ENCODE measurements at places on chromosomes 4 and X.
A peak's percentile ranks its signal among the peaks of the same experiment; 100 is the strongest.

DNA sequence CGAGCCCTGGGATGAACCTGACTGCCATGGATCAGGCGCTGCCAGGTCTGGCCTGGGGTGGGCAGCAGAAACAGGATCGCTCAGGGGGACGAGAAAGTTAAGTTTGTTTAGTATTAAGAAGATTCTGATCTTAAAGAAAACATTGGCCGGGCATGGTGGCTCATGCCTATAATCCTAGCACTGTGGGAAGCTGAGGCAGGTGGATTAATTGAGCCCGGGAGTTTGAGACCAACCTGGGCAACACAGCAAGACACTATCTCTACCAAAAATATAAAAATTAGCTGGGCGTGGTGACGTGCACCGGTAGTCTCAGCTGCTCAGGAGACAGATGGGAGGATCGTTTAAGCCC, 696 bp upstream of the FLNA start:
- DNase-seq, result no peak

GRCh38 chr4:24843096-24843495, 47.7 kb downstream of the SOD3 start:
- DNase-seq, result no peak

DNA sequence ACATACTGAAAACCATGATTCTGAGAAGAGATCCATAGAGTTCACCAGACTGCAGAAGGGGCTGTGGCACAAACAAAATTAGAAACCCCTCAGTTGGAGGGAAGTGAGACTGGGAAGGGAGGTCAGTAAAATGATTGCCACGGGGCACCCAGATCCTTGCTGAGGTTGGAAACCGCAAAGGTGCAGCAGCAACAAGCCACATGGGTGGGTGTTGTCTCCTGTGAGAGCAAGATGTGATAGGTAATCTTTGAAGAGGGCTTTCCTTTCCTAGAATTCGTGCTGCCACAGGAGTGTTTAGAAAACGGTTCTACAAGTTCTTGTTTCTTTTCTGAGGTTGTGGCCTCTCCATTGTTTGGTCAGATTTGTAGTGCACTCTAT, 85.5 kb downstream of the NFKB1 start:
- no peak for DNase-seq

DNA sequence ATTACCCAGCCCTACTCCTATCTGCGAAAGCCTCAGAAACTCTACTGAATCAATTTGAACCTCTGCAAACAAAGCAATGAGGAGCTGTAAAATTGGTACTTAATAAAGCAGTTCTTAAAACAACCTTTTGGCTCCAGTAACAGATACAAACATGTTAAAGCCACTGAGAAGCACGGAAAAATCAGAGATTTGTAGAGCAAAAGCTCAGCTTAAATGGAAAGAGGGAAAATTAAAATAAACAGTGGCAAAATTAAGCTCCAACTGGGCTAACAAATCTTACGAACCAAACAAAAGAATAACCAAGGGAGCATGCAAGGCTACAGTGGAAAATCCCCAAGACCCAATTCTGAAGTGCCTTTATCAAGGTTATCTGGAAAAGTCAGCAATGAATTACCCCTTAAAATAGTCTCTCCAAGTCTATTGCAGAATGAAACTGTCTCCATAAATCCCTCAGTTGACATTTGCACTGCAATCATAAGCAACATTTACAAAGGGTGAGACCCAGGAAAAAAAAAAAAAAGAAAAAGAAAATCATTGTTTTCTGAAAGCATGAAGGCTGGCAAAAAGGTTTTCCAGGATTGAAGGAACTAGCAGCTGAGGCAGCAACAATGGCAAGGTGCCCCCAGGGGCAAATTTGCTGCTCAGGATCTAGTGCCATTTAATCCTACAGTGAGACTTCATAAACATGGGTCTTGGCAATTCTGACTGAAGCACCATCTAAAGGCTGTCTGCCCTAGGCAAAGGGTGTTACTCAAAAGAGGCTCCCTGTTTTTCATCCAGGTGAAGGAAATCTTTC, 40.1 kb downstream of the USP46 start:
- DNase-seq, result no peak

DNA sequence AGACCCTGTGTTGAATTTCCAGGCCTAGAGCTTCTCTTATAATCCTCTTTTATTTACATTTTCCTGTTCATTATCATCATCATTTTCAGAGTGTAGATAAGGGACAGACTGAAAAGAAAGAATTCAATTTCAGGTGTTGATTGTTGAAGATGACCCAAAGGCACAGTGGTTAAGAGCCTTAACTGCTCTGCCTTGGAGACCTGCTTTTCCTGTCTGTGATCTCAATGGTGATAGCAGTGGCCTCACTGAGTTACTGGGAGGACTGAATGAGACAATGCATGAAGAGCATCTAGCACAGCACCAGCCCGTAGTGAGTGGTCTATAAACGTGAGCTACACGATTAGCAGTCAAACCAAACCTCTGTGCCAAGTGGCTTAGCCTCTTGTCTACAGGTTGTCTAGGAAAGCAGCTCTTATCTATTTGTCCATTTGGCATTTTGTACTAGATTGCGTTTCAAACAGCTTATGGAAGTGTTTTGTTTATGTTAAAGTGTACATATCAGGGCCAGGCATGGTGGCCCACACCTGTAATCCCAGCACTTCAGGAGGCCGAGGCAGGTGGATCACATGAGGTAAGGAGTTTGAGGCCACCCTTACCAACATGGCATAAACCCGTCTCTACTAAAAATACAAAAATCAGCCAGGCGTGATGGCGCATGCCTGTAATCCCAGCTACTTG, 41.5 kb downstream of the SETD7 start:
- DNase-seq, result no peak

GRCh38 chr4:156443488-156443887, 489.8 kb upstream of the CTSO start:
- DNase-seq, result no peak

- peak; percentile 42 for DNase-seq
These were observed 3.5 kb upstream of the IQSEC2 start for GRCh38 chrX:53284684-53285447.

GRCh38 chrX:17621566-17622270, 115.6 kb upstream of the SCML1 start:
- no peak for DNase-seq

DNA sequence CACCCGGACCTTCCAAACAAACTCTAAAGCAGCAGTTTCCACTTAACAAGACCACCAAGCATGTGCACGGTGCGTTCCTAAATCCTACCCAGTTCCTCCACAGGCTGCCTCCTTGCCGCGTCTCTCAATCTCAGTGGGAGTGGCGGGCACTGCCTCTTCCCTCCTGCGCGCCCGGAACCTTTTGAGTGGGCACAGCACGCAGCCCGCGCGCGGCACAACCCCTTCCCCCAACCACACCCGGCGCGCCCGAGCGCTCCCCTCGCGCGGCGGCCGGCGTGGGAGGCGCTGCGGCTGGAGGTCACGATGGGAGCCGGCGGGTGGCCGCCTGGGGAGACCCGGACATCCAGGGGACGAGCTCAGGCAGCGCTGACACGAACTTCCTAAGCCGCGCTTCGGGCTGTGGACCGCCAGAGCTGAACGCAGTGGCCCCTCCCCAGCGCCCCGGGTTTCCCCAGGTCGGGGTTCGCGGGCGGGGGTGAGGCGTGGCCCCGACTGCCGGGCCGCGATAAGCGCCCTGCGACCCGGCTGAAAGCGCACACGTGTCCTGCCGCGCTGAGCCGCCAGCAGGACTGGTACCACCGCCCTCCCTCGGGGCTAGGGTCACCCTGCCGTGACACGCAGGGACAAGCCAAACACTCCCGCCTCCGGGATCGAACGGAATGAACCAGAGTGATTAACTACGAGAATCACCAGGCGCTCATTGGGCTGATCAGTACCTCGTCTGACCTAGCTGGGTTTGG, at the start of gene ABCG2:
TSS of gene ABCG2 (minus strand) at position 151 of the 740 bp plus-strand sequence. CDS start 18,644 bp downstream, outside the sequence.
- peak; percentile 54 for DNase-seq

GRCh38 chrX:103530545-103530944, 11.3 kb upstream of the RAB40A start:
- DNase-seq, result no peak

GRCh38 chr4:136438645-136439044, 1093.6 kb downstream of the PCDH18 start:
- no peak for DNase-seq

Measured in neuronal stem cell (in vitro differentiated cells).